ENCODE measurements at places on chromosomes 16 and 17.

DNA sequence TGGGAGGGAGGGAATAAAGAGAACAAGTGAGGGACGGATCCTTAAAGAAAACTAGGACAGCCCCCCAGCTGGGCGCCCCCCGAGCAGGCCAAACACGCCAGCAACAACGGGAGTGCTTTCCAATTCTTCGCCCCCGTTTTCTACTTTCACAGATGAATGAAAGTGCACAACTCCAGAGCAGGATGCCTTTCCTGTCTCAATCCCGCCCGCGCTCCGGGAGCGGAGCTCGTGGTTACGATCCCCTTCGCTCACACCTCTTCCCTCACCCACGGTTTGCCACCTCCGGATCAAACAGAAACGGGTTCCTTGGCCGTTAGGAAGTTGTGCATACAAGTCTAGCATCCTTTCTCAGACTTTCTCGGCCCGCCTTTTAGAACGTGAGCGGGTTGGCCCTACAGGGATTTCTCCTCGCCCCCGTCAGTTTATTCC is 680 bp downstream of the SKA2 start:
- DNase-seq, result peak; percentile 28

DNA sequence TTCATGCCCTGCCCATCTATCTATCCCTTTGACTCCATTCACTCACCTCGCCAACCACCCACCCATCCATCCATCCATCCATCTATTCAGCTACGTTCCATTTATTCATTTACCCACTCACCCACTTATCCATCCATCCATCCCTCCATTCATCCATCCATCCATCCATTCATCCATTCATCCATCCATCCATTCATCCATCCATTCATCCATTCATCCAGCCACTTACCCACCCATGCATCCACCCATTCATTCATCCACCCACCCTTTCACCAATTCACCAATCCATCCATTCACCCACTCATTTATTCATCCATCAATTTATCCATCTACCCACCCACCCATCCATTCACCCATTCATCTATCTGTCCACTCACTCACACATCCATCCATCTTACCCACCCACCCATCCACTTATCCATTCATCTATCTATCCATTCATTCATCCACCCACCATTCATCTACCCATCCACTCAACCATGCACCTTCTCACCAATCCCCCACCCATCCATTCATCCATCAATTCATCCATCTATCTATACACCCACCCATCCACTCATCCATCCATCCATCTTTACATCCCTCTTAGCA is 19.5 kb upstream of the KCNJ12 start:
- no peak for DNase-seq

DNA sequence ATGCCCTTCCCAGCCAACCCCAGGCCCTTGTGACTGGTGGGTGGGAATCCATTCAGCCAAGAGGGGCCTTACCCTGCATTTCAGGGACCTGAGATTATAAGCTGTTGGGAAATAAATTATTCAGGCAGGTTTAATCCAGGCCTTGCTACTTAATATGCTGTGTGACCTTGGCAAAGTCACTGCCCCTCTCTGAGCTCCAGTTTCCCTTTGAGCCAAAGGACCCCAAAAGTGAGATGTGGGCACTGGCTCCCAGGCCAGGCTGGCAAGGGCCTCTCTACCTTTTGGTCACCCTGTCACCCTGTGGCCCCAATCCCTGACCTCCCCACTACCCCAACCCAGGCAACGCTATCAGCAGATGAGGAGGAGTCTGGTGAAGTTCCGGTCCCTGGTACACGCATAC is 33.9 kb downstream of the MYO15A start:
- DNase-seq, result no peak

GRCh38 chr17:82060614-82061013 is 5.0 kb downstream of the DUS1L start:
- no peak for DNase-seq

DNA sequence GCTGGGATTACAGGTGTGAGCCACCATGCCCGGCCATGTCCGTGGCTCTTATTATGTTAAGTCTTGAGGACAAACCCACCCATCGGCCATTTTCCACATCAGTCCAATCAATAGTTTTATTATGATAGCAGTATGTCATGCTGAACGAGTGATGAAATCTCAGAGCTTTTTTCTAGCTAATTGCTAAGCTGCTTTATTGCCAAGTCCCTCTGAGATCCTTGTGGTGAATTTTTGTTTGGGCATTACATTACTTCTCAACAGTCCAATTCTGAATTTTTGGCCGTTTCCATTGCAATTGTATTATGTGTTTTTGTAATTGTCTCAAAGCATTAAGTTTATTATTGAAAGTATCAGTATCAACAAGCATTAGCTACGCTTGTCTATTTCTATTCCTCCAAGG is 10.9 kb downstream of the RNF112 start:
- DNase-seq, result no peak

- no peak for DNase-seq
Observed at GRCh38 chr16:2022723-2023091, 3.1 kb downstream of the NPW start.

- no peak for DNase-seq
Observed at GRCh38 chr16:79076047-79076767, 524.3 kb downstream of the MAF start.

GRCh38 chr16:31201582-31202413 is 762 bp downstream of the PYCARD start:
- DNase-seq, result peak; percentile 44

GRCh38 chr17:306116-306515 is 46.5 kb downstream of the RPH3AL start:
- DNase-seq, result no peak

DNA sequence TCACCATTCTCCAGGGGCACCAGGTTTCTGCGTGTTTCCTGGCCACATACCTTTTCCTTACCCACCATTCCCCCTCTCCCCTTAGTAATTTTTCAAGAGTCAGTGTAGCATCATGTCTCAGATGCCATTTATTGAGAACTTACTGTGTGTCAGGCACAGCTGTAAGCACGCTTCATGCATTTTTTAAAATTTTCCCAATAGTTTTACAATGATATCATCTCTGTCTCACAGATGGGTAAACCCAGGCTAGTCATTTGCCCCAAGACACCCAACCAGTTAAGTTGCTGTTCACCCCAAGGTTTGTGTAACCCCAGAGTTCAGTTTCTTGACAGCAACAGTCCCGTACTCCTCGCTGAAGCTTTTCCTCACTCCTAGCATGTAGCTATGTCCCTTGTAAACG is 56.4 kb upstream of the IRX3 start:
- DNase-seq, result no peak

DNA sequence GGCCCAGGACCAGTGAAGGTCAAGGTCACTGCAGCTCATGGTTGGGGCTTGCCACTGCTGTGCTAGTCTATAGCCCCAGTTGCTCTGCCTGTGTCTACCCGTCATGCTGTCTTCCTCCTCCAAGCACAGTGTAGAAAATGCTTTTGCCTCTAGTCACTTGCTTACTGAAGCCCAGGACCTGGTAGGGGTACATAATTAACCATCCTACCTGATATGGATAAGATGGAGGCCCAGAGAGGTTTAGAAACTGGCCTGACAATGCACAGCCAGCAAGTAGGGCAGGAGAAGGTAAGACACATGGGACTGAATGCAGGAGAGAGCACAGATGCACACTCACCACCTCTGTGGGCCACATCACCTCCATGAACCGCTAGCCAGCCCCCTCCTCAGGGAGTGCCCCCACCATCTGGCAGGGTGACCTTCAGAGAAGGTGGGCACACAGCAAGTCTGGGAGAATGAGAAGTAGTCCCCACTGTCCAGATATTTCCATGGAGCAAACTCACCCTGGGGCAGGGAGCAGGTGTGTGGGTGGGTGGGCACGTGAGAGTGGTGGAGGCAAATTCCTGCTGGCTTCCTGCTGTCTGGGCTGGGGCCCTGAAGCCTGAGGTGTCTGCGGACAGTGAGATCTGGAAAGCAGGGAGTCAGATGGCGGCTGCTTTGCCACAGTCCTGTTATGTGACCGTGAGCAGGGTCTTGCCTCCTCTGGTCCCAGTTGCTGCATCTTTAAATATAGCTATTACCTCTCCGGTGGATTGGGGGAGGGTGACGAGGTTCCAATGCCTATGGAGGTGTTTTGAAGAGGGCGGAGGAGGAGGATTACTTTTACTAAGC is 1.0 kb downstream of the CX3CL1 start:
- no peak for DNase-seq

GRCh38 chr17:36500745-36501225 is 14.3 kb downstream of the ZNHIT3 start:
- no peak for DNase-seq

- DNase-seq, result no peak
Observed at GRCh38 chr17:7262935-7263800, 890 bp upstream of the CLDN7 start.

DNA sequence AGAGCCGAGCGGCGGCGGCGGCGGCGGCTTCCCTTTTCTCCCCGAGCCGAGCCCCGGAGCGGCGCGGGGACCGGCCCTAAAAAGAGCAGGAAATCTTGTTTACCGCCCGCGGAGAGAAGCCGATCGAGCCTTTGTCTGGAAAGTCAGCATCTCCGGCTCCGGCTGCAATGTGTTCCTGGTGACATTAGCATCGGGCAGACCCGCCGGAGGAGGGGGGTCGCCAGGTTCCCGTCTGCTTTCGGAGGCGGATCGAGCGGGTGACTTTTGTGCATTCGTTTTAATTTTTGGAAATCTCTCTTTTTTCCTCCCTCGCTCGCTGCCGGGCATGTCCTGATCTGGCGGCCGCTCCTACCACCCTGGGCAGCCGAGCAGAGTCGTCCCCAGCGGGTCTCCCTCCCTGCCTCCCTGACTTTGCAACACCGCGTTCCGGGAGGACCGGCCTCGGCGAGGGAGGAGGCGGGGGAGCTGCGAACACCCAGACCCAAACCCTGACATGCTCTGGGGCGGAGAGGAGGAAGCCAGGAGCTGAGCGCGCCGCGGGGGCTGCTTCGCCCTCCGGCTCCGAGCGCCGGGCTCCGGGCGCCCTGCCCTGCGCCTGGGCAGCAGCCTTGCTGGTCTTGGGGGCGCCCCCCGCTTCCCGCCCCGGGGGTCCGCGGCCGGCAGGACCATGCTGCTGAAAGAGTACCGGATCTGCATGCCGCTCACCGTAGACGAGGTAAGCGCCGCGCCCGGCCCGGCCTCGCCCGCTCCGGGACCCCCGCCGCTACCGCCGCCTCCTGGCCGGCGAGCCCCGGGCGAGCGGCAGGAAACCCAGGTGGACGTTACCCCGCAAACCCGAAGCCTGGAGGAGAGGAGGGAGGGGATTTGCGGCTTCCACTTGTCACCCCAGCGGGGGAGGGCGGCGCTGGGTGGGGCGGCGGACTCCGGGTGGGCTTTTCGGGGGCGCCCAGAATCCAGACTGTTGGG is 690 bp downstream of the PITPNC1 start:
- peak; percentile 55 for DNase-seq

GRCh38 chr16:85486256-85486915 is 126.7 kb upstream of the GSE1 start:
- DNase-seq, result no peak

DNA sequence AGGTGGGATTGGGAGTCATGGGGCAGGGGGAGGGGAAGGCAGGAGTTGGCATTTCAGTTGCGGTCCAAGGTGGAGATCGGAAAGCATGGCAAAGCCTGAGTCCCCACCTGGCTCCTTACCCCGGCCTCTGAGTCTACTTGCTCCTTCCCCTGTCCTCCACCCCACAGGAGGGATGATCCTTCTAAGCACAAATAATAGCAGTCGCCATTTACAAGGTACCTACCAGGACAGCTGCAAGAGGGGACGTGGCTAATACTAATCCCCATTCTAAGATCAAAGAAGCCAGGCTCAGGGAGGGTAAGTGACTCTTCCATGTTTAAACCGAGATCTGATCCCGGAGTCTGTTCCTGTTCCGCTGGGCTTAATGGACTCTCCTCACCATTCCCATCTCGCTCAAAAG is 396.3 kb downstream of the SLC39A11 start:
- DNase-seq, result no peak

DNA sequence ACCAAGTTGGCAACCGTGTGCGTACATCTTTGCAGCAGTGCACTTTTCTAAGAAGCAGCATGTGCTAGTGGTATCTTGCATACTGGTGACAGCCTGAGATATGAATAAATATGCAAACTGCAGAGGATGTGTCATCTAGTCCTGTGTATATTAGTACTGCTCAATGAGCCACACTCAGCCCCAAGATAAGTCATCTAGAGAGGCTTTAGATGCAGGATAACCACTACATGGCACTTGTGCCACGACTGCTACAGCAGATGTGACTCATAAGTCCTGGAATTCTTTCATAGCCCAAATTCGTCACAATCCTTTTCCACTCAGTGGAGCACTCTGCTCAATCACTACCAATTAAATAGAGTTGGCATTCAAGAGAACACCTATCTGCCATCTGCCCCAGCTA is 171.5 kb downstream of the AXIN2 start:
- no peak for DNase-seq

- DNase-seq, result no peak
Observed at GRCh38 chr17:43831633-43832032, 1.3 kb downstream of the MPP3 start.

- no peak for DNase-seq
Observed at GRCh38 chr17:75979705-75980187, 706 bp downstream of the TEN1 start.

- no peak for DNase-seq
Observed at GRCh38 chr17:692116-692515, 22.5 kb downstream of the VPS53 start.

DNA sequence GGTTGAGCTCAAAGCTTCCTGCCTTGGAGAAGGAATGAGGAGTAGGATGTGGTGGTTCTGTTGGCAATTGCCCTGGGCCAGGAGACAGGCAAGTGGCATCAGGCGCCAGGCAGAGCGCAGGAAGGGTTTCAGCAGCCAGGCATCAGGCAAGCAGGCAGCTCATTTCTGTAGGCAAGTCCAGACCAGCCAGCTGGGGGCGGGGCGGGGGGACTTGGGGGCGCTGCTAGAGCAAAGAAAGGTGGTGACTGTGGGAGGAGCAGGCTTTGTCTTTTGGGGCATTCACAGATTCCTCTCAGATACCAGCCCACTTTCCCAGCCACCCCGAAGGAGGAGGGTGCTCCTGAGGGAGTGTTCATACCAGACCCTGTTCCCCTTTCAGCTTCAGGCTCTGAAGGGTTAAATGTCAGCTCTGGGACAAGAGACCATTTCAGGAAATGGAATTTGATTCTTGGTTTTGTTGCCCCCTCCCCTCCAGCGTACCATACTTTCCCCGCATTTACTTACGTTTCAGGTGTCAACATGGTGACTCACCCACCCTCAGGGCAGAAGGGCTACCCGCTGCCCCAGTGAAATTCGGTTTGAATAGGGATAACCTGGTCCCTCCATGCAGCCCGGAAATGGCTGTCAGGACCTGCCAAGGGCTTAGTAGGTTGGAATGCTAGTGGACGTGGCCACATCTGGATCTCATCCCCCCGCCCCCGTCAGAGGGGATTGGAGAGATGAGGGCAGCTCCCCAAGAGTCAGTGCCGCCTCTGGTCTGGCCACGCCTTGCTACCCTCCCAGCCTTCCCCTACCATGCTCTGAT is 13.2 kb downstream of the NGFR start:
- no peak for DNase-seq

DNA sequence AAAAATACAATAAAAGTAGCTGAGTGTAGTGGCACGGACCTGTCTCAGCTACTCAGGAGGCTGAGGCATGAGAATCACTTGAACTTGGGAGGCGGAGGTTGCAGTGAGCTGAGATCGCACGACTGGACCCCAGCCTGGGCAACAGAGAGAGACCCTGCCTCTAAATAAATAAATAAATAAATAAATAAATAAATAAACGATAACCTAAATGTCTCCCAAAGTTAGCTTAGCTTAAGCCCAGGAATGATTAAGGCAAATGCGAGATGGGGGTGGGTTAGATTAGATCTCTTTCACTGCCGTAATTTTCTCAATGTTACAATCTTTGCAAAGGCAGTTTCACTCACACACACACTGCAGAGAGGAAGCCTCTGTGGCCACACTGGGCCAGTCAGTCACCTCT is 46.7 kb downstream of the WSB1 start:
- DNase-seq, result no peak
